Pons (tissue), 1 donor: ENCODE measurements at places on chromosomes 6 and 20.

GRCh38 chr20:15512916-15513315 is 1060.3 kb downstream of the KIF16B start:
- DNase-seq: no peak

- no peak for DNase-seq
These were observed 536.0 kb downstream of the BTBD3 start for GRCh38 chr20:12453711-12454110.

DNA sequence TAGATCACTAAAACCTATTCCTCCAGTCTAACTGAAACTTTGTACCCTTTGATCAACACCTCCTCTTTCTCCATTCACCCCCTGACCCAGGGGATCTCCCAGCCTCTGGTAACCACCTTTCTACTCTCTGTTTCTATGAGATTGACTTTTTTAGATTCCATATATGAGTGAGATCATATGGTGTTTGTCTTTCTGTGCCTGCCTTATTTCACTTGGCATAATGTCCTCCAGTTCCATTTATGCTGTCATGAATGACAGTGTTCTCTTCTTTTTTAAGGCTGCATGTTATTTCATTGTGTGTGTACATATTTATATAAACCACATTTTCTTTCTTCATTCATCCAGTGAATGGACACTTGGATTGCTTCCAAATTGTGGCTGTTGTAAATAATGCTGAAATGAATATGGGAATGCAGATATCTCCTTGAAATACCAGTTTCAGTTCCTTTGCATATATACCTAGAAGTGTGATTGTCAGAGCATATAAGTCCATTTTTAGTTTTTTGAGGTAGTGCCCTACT is 57.7 kb downstream of the DHX35 start:
- DNase-seq: no peak

DNA sequence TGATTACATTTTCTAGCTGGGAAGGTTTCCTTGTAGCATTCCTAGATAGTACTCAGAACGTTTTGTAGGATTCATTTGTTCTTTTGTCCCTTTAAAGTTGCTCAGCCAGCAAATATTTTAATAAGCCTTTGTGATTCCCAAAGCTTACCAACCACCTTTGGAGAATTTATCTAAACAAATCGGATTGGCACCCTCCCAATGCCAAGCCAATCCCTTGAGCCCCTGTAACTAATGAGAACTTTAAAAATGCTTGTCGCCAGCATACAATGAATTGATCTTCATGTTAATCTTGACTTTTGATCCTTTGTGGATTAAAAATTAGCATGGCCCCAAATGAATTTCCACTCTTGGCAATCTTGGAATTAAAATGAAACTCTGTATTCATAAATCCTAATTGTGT is 559.5 kb downstream of the UTRN start:
- DNase-seq: no peak

- no peak for DNase-seq
These were observed 444.4 kb upstream of the MARCKS start for GRCh38 chr6:113412589-113413357.

- no peak for DNase-seq
These were observed 4.5 kb upstream of the FAM110A start for GRCh38 chr20:828987-829386.

DNA sequence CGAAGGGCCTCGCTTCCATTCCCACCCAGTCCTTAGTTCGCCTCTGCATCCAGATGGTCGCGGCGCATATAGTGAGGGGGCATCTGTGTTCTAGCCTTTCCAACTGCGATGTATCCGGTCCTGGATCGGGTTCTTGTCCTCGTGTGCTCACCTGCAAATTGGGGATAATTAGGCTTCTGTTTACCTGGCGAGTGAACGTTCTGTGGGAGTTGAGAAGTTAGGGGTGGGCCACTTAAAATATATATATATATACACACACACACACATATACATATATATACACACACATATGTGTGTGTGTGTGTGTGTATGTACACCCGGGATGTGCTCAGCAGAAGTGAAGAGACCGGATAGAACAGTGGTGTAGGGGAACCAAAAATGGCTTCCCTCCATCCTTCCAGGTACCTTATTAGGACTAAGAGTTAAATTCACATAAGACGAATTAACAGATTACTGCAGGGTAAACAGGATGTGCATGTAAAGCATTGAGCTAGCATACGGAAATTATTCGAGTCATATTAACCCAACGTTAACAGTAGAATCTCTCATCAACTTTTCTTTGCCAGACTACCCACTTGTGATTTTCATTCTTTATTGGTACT is 537 bp downstream of the CSTF1 start:
- no peak for DNase-seq

- no peak for DNase-seq
These were observed 8.0 kb upstream of the SIRPD start for GRCh38 chr20:1565461-1565860.

DNA sequence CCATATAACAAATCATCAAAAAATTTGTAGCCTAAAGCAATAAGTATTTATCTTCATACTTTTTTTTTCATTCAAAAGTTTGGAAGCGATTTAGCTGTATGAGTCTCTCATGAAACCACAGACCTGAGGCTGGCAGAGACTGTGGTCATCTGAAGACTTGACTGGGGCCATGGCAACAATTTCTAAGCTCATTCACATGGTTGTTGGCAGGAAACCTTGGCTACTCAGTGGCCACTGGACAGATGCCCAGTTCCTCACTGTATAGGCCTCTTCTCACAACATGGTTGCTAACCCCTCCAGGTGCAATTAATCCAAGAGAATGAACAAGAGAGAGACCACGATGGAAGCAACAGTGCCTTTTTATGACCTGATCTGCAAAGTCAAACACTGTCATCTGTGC is 235.9 kb downstream of the BTBD3 start:
- peak; percentile 11 for DNase-seq

DNA sequence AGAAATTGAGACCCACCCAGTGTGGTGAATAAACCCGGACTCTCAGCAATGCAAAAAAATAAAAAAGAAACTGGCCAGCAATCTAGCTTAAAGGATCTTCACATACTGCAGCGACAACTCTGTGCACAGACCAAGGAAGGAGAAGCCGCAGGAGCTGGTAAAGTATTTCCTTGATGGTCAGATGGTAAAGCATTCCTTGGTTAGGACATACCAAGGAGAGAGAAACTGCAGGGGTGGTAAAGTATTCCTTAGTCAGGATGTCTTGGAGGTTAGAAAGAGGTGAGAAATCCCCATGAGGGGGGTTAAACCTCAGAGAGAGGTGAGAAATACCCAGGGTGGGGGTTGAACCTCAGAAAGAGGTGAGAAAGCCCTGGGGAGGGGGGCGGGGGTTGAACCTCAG is 86.8 kb downstream of the PLG start:
- no peak for DNase-seq

DNA sequence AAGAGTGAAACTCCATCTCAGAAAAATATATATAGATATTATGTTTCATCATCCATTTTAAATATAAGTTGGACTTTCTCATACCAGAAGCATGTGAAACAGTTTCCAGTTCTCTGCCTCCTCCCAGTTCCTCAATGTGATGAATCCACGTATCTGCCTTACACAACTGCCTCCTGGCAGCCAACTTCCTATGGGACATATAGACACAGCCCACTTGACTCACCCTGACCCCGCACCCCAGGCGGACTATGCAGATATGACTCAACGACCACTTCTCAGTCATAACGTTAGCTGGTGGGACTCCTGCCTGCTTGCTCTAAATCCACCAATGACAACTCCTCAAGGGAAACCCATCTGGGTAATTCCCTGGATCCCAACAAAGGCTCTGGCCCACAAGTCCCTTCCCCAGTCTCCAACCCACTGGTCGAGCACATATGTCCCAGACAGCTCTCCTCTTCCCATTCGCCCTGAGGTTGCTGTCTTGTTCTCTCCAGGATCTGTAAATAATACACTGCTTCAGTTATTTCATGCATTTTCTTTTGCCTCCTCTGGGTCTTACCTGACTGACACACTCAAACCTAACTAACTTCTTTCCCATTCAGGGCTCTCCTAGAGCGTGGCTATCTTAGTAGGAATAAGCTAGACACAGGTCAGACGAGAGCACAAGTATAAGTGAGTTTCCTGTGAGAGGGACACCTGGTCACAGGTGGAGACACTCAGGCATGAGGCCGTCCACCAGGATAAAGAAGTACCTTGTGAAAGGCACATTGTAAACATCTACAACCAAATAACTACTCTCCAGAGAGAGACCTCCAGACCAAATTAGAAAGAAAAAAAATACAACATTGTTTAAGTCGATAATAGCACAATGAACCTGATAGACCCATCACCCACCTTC is 548.5 kb downstream of the CD83 start:
- no peak for DNase-seq

DNA sequence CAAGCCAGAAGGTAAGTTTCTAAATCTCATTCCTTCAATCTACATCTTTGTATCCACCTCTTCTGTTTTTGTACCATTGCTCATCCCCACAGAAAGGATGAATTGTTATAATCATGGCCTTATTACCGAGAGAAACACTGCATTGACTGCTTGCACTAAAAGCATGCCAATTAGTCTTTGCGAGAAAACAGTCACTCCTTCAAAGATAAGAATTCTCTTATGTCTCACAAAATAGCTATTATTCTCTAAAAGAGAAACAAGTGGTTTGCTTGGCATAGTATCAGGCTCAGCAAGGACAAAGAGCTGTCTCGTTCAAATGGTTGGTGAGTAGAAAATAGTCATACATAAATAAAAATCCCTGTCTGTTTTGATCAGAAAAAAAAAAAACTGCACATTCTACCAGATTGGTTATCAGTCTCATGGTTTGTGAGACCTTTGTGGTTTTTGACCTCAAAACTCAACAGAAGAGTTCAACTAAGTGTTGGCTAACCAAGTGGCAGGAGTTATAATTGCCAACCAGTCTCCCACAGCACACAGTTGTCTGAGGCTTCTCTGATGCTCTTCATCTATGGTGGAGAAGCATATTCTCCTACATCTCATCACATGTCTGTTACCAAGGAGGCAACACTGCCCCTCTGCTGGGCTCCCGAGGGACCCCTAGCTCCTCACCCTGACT is 35.1 kb upstream of the ARMH2 start:
- DNase-seq: peak; percentile 62

DNA sequence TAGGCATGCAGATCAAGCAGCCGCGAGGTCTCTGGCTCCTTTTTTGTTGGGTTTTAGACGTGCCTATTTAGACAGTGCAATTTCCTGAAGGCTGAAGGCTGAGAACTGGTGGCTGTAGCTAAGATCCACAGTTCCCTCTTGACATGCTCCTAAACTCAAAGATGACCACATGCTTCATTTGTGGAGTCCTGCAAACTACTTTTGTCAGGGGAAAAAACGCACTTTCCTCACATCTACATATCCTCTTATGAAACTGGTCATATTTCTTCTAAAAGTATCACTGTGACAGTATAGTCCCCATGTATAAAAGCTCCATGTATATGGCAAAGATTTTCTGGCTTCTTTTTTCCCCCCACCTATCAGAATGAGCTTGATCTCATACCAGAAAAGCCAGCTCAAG is 30.7 kb downstream of the LYRM4 start:
- DNase-seq: no peak

DNA sequence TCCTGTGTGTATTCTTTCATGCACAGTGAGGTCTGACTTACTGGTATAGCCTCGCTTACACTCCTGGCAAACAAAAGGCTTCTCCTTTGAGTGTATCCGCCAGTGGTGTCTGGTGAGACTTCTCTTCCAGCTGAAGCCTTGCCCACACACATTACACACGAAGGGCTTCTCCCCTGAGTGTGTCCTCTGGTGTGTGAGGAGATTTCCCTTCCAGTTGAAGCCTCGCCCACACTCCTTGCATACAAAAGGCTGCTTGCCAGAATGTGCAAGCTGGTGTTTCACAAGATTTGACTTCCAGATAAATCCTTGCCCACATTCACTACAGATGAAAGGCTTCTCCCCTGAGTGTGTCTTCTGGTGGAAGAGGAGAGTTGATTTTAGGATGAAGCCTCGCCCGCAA is 21.5 kb downstream of the ZNF337 start:
- DNase-seq: no peak

DNA sequence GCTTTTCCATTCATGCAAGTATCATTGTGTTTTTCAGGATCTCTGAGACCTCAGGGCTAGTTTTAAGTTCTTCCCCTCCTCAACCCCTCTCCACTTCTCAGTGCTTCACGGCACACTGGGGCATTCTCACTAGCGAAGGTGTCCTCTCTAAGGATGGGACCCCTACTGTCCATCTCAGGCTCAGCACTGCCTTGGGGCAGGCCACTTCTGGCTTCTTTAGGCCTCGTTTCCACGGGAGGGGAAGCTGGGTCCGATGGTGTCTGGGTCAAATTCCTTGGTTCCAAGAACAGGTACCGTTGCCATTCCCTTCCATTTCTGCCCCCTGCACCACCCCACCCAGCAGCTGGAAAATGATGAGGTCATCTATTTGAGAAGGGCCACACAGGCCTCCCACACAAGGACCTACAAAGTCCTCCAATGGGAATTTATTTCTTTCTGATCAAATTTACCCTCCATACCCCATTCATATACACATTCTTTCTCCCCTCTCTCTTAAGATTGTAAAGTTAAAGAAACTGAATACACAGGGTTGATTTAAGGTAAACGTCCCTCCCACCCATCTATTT is 17.2 kb downstream of the GNAS start:
- DNase-seq: no peak

DNA sequence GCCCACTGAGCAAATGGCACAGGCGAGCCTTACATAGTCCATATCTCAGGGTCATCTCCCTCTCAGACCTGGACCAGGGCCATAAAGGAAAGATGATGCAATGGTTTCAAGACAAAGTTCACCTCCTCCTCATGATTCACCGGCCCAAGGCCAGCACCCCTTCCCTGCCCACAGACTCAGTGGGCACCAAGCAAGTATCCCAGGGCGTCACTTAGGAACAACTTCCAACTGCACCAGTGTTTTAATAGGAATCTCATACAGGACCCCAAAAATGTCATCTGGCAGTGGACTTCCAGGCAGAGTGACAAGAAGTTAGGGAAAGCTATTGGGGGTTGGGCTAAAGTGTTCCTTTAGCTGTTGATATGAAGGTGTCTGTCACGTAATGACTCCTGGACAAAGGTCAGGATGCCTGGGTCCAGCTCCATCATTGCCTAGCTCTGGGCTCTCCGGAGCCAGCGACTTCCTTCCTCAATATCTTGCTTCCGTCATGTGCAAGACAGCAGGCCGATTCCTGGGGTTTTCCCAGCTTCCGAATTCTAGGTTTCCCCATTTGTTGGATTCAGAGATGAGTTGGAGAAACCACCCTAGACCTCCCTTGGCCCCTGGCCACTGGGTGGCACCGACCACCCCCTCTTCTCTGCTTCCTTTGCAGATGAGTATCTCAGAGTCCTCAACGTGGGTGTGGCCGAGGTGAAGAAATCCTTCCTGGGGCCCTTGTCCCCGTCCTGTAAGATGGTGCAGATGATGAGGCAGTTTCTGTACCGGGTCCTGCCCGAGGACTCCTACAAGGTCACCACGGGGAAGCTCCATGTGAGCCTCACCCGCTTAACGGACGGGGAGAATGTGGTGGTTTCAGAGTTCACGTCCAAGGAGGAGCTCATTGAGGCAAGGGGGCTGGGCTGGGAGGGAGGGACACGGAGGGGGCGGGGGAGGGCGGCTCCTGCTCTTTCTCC is 21.1 kb downstream of the PNPLA1 start:
- no peak for DNase-seq
